HL-60 (cell line): ENCODE measurements at places on chromosomes 7 and 10.
A peak's percentile ranks its signal among the peaks of the same experiment; 100 is the strongest.

- DNase-seq = no peak
These were observed 87.4 kb downstream of the IMMP2L start for GRCh38 chr7:111474723-111475418.

- DNase-seq = no peak
These were observed 31.5 kb upstream of the TUBB8 start for GRCh38 chr10:80477-81105.

GRCh38 chr7:20358106-20358505 is 27.4 kb downstream of the ITGB8 start:
- no peak for DNase-seq

- DNase-seq = no peak
These were observed 130.5 kb downstream of the ADCY1 start for GRCh38 chr7:45704683-45705016.

DNA sequence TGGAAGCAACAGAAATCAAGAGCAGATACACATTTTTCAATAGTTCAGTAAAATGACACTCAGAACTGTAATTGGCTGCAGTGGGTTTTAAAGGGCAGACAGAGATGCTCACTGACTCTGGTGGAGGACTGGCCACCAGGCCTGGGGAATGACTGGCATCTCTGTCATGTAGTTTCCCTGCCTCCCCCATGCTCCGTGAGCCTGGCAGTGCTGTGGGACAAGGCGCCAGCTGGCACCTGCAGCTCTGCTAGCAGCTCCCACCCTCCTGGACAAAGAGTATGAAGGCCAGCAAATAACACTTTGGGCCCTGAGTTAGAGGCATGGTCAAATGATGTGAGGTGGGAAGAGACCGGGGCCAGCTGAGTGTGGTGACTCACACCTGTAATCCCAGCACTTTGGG is 15.0 kb downstream of the TSPAN33 start:
- DNase-seq = no peak

DNA sequence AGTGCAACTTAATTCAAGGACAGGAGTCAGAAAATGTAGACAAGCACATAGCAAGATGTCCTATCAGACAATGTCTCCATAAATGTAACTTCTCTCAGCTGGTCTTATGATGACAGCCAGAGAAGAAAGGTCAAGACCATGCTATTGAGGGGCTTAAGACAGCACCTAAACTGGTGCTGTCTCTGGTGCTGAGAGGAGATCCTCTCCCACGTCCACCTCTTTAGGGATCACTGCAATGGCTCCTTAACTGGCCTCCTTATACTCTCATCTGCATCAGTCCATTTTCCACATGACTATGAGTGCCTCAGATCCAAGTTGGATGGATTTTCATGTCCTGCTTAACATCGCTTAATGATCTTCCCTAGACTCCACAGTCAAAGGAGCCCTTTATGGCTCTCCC is 210.6 kb downstream of the ARL4A start:
- DNase-seq = no peak

DNA sequence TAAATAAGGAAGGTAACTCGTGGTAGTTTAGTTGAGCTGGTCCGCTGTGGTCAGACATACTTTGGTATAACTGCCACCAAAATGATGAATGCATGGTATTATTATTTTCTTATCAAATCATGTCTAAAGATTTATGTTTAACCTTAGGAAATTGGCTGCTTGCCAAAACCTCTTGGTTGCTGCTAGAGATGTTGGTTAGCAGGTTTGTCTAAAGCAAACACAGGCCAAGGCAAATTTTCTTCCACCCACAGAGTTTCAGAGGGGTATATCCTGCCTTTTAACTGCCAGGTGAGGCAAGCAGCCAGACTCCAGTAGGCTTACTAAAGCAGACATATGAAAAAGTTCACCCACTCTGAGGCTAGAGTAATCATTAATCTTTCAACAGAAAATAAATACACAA is 101.4 kb downstream of the SEMA3E start:
- no peak for DNase-seq

DNA sequence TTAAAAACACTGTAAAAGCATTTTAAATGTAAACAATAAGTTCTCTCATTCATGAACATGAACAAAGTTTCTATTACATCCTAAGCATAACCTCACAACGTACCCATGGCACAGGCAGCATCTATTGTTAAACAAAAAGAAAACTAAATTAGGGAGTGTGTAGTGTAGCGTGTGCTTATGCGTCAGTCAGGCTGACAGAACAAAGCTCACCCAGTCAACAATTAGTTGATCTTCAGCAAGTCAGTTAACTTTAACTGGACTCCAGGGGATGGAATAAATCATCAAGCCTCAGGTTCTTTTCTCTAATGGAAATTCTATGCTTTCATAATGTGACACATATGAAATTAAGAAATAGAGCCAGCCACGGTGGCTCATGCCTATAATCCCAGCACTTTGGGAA is 91.6 kb upstream of the ODAD2 start:
- DNase-seq = no peak

DNA sequence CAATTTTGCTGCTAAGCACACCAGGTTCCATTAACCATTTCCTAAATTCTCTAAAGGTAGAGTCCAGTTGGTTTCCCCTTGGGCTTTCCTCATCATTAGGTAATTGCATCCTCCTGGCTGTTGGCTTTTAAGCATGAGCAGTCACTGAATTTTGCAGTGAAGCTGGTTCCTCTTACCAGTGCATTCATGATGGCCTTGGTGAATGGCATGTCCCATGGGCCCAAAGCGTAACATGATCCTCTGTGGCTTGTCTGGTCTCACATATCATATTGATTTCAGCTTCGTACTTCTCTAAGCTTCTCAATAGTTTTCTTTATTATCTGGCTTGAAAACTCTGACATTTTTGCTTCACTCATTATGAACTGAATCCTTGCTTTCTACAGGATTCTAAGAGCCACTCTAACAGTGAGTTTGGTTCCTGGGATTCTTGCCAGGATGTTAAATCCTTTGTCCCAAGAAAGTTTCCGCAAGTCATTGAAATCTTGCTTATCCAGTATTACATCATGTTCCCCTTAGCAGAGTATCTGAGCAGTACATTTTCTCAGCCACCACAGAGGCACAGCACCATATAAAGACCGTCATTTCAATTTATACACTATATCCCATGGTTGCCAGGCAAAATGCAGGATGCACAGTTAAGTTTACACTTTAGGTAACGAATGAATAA is 134.2 kb downstream of the PTN start:
- DNase-seq = no peak

- DNase-seq = peak; percentile 60
These were observed 26.4 kb downstream of the CHST15 start for GRCh38 chr10:124066781-124067714.

DNA sequence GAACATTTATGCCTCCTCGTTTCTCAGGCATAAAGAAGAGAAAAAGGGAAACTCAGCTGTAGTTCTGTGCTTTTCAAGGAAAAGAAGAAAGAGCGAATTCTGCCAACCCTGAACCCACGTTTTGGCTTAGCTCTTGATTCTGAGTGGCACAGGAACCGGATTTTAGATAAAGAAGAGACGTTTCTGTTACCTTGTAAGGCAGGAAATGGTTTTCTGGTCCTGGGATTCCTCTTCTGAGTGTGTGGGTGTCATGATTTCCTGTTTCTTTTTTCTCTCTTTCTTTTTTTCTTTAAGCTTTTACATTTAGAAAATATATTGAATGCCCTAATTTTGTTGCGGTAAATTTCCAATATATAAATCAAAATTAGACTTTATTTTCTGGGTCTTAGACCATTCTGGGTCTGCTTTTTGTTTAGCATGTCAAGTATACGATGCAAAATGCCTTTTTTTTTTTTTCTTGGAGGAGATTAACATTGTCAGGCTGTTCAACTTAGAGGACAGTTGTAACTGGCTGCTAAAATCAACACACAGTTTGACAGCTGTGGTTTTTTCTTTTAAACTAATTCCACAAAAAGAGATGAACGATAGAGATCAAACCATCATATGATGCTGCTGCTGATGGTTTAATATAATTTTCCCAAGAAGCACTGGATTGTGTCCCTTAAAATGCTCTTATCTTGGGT is 190.8 kb downstream of the GATA3 start:
- no peak for DNase-seq

DNA sequence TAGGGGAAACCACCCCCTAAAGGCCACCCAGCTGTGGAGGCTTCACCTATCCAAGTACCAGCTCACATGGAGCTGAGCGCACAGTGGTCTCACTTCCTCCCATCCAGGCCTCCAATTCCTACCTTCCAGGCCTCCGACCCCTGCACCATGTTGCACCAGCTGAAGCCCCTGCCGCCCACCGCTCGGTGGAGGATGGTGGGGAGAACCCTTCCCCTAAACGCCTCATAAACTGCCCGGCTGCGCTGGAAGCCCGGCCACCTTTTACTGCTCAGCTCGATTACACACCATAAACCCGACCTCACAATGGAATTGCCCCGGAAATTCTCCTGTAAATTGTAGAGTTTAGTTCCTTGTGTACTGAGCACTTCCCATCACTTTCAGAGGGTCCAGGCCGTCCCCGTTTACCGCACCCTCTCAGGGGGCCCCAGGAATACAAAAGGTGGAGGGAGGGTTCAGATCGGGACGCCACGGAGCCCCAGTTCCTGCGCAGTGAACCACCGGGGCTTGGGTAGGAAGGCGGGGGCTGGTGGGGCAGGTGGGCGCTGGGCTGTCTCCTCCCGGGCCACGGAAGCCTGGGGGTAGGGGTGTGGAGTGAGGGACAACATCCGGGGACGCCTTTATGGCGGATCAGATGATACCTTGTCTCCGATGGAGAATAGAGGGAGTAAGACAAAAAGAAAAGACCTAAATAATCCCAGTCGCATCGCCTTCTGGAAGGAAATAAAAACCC is 1.4 kb upstream of the HOXA7 start:
- DNase-seq = no peak

GRCh38 chr10:5987747-5988146 is 10.4 kb upstream of the IL15RA start:
- DNase-seq = no peak

DNA sequence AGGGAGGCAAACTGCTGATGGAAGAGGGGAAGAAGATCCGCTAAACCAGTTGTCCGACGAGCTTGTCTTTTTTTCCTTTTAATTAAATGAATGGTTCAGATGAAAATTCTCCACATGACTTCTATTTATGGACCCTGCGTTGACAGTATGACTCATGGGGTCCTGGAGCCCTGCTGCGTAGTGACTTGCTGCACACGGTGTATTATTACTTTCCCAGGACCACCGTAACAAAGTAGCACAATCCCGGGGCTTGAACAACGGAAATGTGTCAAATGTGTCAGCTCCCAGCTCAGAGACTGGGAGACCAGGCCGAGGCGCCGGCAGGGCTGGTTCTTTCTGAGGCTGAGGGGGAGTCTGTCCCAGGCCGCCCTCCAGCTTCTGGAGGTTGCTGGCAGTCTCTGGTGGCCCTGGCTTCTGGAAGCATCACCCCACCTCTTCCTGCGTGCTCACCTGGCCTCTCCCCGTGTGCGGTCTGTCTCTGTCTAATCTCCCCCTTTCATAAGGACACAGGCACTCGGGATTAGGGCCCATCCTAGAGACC is 33.8 kb upstream of the MNX1 start:
- DNase-seq = no peak

GRCh38 chr7:12610899-12611298 is 40.4 kb downstream of the SCIN start:
- DNase-seq = no peak

- no peak for DNase-seq
These were observed 194.3 kb upstream of the PPP2R2D start for GRCh38 chr10:131706476-131706875.

- DNase-seq = no peak
These were observed 11.7 kb downstream of the CASP7 start for GRCh38 chr10:113691381-113691780.

DNA sequence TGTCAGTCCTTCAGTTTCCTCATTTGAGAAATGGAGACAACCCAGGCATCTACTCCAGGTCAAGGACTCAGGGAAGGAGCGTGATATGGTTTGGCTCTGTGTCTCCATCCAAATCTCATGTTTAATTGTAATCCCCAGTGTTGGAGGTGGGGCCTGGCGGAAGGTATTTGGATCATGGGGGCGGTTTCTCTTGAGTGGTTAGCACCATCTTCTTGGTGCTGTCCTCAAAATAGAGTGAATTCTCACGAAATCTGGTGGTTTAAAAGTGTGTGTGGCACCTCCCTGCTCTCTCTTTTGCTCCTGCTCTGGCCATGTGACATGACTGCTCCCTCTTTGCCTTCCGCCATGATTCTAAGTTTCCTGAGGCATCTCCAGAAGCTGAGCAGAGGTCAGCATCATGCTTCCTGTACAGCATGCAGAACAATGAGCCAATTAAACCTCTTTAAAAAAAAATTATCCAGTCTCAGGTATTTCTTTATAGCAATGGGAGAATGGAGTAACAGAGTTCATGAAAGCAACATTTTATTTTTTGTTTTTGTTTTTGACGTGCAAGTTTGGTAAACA is 30.0 kb downstream of the ARHGAP22 start:
- no peak for DNase-seq

DNA sequence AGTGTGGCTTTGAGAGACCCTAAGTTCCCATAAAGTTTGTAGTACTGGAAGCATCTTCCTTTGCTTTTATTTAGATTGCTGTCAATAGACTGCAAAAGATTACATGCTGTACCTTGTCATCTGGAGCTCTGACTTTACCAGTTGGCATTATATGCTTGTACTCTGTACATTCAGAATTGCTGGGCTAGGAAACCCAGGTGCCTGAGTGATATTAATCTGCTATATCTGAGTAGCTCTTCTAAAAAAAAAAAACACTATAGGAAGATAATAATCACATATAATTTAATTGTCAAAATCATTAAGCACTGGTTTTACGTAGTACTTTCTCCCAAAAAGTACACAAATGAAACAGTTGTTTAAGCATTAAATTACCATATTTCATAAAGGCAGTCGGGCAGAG is 12.3 kb downstream of the GATA3 start:
- no peak for DNase-seq

- no peak for DNase-seq
These were observed 29.8 kb upstream of the KLF6 start for GRCh38 chr10:3814838-3815220.

GRCh38 chr10:22531441-22531840 is 182.9 kb downstream of the PIP4K2A start:
- DNase-seq = no peak

GRCh38 chr10:26981232-26981824 is 119.0 kb downstream of the ANKRD26 start:
- DNase-seq = no peak

DNA sequence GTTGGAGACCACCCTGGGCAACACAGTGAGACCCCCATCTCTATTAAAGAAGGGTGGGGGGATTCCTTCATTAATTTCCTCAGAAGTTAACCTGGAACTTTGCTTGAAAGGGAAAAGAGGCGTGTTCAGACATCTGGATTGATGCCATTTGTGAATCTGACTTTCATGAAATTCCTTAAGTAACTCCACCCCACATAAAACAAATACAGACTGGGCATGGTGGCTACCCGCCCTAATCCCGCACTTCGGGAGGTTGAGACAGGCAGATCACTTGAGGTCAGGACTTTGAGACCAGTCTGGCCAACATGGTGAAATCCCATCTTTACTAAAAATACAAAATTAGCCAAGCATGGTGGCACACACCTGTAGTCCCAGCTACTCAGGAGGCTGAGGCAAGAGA is 75.0 kb downstream of the EEPD1 start:
- DNase-seq = no peak
